ENCODE measurements at places on chromosomes 11 and 22. TPM values are rescaled to one million over a fixed set of nuclear protein-coding genes. Genes with fewer than 3 reads are reported as not detected.
A peak's percentile ranks its signal among the peaks of the same experiment; 100 is the strongest.

The MCHR1 gene
- total RNA-seq: not detected

The MPZL2 gene
- total RNA-seq: 2.0 TPM

- peaks cover 2% of the 10 kb centered on the region for H3K27me3 ChIP-seq
- H3K27ac ChIP-seq: no peak overlapping the region
- H3K36me3 ChIP-seq: no peaks in the 10 kb centered on the region
- H3K4me1 ChIP-seq: no peaks in the 10 kb centered on the region
- no peak for DNase-seq
These were observed 325.9 kb downstream of the MIAT start for GRCh38 chr22:26983311-26983710.

- peak; percentile 67 for DNase-seq
- peak overlapping the region; percentile 99 for H3K27ac ChIP-seq
- no peaks in the 10 kb centered on the region for H3K27me3 ChIP-seq
- H3K4me1 ChIP-seq: peaks cover 23% of the 10 kb centered on the region
- H3K36me3 ChIP-seq: peaks cover 3% of the 10 kb centered on the region
These were observed 4.5 kb upstream of the BCL9L start for GRCh38 chr11:118930094-118930712.

- H3K4me3 ChIP-seq: no peak overlapping the region
- H3K27ac ChIP-seq: no peak overlapping the region
- H3K4me1 ChIP-seq: no peaks in the 10 kb centered on the region
- H3K27me3 ChIP-seq: peaks cover 5% of the 10 kb centered on the region
- DNase-seq: no peak
- no peaks in the 10 kb centered on the region for H3K36me3 ChIP-seq
These were observed 3.4 kb downstream of the PLAAT3 start for GRCh38 chr11:63610604-63611394.

DNA sequence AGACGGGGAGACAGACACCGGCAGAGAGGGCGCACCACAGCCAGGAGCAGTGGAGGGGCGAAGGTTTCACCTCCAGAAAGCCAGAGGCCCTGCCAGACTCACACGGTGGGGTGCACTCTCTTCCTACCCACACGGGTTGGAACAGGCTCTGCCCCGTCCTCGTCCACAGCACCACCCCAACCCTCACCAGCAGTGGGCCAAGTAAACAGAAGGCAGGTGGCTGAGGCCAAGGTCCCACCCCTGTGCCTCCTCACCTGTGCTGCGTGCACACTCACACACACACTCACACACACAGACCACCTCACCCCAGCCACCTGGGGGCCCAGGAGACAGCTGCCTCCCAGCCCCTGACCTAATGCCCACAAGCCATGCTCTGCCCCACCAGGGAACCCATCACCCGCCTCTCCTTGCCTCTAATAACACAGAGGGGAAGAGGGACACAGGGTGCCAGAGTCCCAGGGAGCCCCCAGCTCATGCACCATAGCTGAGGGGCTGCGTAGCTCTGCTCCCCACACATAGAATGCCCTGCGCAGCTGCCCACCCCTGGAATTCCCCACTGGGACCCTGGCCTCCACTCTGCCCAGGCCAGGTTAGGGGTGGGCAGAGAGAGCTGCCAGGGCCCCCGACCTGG lies 3.1 kb downstream of the CYB5R3 start:
- H3K4me3 ChIP-seq: no peak overlapping the region
- peaks cover 4% of the 10 kb centered on the region for H3K4me1 ChIP-seq
- DNase-seq: no peak
- no peaks in the 10 kb centered on the region for H3K27me3 ChIP-seq
- H3K36me3 ChIP-seq: no peaks in the 10 kb centered on the region

DNA sequence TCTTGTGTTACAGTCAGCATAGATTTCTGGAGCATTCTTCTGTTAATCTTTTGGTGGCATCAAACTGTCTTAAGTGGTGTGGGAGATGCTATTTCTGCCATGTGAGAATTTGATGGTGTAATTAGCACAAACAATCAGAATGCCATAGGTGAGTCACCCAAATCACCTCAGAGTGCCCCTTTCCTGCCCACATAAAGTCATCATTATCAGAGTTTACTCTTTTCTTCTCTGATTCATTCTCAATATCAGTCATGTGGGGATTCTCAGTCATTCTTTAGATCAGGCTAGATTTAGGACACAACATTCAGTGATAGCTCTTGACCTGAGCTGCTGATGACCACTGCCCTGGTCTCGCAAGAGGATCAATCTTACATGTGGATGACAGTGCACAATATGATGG lies 23.7 kb upstream of the MS4A6A start:
- no peaks in the 10 kb centered on the region for H3K27me3 ChIP-seq

- no peak overlapping the region for H3K4me3 ChIP-seq
- no peaks in the 10 kb centered on the region for H3K4me1 ChIP-seq
- peaks cover 2% of the 10 kb centered on the region for H3K36me3 ChIP-seq
- DNase-seq: no peak
These were observed 52.9 kb downstream of the COPB1 start for GRCh38 chr11:14446701-14447169.

GRCh38 chr11:59198726-59199125 lies 14.0 kb downstream of the MPEG1 start:
- no peaks in the 10 kb centered on the region for H3K27me3 ChIP-seq
- H3K27ac ChIP-seq: no peak overlapping the region
- H3K4me3 ChIP-seq: no peak overlapping the region

DNA sequence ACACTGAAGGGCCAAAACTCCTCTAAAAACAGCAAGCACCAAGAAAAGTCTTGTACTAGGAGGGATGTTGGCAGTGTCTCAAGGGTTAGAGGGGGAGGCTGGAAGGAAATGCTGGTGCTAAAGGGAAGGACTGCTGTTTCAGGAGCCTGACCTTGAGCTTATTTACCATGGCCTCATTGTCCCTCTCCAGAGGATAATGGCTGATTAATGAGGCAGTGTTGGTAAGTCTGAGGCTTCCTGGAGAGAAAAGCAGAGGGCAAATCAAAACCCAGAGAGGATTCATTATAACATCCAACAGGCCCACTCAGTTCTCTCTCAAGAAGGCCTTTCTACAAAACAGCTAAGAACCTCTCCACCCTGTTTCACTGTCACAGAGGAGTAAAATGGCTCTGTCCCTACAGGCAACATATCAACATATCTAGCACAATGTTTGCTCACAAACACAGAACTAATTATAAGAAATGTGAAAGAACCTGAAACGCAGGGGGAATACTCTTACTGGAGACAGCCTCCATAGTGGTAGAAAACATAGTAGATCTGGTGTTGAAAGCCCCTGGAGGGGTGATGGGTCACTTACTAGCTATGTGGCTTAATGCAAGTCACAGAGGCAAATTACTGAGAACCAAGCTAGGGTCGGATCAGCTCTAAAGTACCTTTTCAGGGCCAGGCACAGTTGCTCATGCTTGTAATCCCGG lies 31.4 kb downstream of the NUMA1 start:
- H3K27ac ChIP-seq: no peak overlapping the region
- DNase-seq: no peak
- H3K36me3 ChIP-seq: no peaks in the 10 kb centered on the region

DNA sequence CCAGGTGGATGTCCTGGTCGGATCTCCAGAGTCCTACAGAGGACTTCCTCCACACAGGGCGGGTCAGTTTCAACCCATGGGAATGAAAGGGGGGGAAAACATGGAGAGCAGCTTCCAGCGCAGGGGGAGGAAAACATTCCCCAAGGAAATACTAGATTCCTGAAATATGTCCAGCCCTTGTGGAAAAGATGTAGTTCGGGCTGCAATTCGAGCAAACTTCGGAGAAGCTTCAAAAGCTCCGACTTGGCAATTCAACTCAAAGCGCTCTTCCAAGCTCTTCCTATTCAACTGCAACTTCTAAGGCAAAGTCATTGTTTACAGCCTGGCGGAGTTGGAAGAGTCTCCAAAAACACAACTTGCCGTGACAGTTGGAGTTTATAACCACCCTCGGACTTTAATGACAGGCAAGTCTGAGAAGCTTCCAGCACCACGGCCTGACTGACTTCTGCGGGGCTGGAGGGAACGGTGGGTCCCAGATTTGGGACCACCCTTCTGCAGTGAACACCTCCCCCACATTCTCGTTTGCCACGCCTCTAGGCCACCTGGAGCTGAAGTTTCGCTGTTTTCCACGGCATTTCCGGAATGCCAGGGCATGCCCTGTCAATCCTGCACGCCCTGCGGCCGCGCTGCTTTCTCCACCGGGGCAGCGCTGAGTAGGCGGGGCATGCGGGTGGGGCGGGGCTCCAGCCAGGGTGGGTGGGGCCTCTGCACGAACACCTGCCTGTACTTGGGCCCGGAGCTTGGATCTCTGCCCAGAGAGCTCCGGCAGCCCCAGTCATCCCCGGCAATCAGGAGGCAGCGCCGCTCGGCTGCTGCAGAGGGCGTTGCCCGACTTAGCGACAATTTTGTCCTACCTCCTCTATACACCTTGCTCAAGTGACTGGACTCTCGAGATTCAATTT lies 49.0 kb upstream of the BIRC3 start:
- DNase-seq: peak; percentile 77
- H3K4me1 ChIP-seq: peaks cover 11% of the 10 kb centered on the region
- H3K27ac ChIP-seq: no peak overlapping the region

DNA sequence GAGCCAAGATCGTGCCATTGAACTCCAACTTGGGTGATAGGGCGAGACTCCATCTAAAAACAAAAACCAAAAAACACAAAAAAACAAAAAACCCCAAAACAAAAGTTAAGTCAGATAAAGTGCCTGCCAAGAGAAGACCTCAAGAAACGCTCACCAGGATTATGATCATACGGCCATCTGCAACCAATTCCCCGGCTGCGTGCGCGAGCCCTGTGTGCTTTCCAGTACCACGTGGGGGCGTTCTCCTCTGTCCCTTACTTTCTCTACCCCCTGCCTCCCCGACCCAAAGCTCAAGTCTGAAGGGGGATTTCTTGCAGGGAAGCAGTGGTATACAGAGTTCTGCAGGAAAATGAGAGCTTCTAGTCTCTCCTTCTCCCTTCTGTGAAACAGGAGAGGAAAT lies 10.5 kb upstream of the RPS19BP1 start:
- no peak overlapping the region for H3K4me3 ChIP-seq
- H3K27me3 ChIP-seq: no peaks in the 10 kb centered on the region
- no peaks in the 10 kb centered on the region for H3K36me3 ChIP-seq
- no peak overlapping the region for H3K27ac ChIP-seq
- peaks cover 26% of the 10 kb centered on the region for H3K4me1 ChIP-seq

- no peak for DNase-seq
- H3K36me3 ChIP-seq: peaks cover 6% of the 10 kb centered on the region
- no peak overlapping the region for H3K4me3 ChIP-seq
- peaks cover 59% of the 10 kb centered on the region for H3K27me3 ChIP-seq
These were observed 1.6 kb downstream of the C1QTNF5 start for GRCh38 chr11:119338965-119339588.

Measured in T-cell (primary cell).